ENCODE measurements at places on chromosomes 13 and 19.
A peak's percentile ranks its signal among the peaks of the same experiment; 100 is the strongest.

DNA sequence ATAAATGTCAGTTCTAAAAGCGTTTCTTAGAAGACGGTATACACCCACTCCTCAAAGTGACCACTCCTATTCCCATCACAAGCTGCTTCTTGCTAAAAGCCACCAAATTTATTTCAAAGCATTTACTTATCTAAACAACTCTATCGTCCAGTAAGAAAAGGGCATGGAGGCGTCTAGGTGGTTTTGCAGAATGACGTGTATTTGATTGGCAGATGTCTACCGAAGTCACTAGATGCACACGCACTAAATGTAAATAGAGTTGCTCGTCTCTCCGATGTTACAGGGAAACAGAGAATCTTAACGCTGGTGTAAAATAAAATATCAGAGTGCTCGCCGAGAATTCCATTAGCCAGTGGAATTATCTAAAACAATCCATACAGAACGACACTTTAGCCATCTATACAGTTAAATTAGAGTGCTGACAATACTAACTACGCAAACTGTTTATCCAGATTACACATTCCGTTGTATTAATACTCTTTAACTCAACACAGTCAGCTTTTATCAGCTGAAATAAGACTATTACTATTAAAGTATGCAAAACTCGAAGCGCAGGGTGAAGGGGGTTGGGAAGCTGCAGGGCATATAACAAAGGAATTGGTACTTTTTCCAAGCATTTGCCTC is 1.9 kb downstream of the KLF12 start:
- DNase-seq: no peak

- DNase-seq: no peak
These were observed 158.4 kb upstream of the FNDC3A start for GRCh38 chr13:48817166-48817802.

DNA sequence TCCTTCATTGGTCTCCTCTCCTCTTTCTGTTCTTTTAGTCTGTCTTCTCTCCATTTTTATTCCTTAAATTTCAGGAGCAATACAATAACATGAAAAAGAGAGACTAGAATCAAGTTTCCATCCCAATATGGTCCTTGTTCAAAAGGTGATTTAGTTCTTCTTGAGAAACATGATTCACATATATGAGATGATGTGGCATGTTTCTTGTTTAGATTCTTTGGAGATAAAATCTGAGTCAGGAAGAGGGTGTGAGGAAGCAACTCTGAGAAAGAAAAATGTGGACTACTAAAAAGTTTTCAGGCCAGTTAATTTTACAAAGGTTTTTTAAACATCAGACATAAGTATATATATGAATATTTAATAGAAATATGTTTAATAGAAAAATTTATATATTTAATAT is 231.4 kb downstream of the OXGR1 start:
- DNase-seq: no peak

GRCh38 chr19:32345261-32346207 is at the start of gene ZNF507:
TSS of gene ZNF507 (plus strand) at chr19:32345610. CDS start at chr19:32352831, 7,221 bp downstream.
- DNase-seq: peak; percentile 86

DNA sequence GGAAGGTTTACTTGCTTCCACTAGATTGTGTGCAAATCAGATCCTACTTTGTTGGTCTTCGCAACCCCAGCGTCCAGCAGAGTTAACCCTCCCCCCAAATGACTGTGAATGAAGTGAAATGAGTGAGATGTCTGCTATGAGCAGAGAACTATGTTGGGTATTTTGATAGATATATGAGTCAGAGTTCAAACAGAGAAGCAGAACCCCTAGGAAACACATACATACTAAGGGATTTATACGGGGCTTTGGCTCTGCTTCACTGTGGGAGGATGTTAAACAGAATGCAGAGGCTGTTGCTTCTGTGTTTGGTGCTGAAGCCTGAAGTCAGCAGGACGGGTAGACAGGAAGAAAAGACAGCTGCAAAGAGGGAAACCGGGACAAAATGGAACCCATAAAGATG is 197.0 kb downstream of the MZT1 start:
- no peak for DNase-seq

DNA sequence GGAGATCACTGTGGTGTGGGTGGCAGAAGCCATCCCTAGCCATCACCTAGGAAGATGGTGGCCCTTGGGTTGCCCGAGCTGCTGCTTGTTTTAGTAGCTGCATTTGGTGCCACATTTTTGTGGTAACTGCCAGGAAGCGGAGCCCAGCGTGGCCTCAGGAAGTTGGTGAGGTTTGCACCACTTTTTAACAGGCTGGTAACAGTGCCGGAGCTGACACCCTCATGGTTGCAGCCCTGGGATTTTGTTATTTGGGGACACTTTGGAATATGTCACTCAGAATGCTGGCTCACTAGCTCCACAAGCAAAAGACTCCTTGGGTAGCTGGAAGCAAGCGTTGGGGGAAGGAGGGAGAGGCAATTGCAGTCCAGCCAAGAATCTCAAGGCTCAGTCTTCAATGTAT is 22.1 kb downstream of the ACTN4 start:
- DNase-seq: no peak

GRCh38 chr13:75486146-75487062 is 4.4 kb upstream of the TBC1D4 start:
- no peak for DNase-seq

DNA sequence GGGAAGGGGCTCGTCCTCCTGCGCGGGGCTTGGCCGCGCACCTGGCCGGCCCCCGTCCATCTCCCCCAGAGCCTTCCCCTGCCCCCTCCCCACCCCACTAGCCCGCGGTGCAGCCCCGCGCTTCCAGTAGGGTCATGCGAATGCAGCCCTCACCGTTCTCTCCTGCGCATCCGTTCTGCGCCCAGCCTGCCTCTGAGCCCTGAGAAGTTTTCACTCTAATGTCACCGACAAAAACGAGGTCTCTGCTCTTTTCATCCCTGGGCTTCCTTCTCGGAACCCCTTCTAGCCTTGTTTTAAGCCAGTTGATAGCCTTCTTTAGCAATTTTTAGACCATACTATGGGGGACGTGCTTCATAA is 97.4 kb downstream of the ATP8A2 start:
- DNase-seq: no peak

GRCh38 chr13:64725492-64725891 is 2504.6 kb downstream of the PCDH9 start:
- DNase-seq: no peak

Measured in stimulated activated CD4-positive, alpha-beta T cell treated with anti-CD3 and anti-CD28 coated beads, Interleukin-4, amount 100 ng/mL, for 1 hour (primary cell).